ENCODE measurements at places on chromosomes 16 and 17.

DNA sequence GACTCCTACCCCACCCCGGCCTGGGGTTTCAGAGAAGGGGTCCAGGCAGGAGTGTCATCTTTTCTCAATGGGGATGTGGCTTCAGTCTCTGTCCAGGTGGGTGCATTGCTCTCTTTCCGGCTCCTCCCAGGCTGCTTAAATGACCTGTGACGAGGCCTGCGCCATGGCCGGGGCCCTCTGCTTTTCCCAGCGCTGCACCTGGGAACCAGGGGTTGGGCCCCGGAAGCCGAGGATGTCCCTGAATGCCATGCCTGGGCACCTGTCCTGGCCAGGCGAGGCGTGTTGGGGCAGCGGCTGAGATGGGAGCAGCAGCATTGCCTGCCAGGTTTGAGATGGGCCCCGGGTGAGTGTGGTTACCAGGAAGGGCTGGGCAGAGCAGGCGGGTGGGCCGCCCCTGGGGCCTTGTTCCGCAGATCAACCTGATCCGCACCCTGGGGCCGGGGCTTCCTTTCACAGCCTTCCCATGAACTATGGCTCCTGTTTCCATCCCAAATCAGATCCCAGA lies 147.4 kb downstream of the SEC14L1 start:
- DNase-seq, result no peak

- DNase-seq, result no peak
These were observed 727.8 kb downstream of the CDH11 start for GRCh38 chr16:64394061-64394460.

DNA sequence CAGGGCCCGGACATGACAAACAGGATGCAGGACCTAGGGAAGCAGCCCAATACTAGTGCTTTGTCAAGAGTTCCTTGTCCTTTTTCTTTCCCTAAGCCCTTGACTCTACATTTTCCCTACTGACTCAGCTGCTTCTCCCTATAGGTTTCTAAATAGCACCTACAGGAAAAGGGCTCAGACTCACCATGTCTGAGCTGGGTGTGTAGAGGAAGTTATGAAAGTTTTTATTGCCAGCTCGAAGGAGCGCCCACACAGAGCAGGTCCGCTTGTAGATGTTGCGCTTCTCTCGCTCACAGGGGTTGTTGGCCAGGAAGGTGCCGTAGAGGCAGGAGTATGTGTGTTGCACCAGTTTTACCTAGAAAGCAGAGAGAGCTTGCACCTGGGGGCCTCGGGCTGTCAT lies 10.6 kb downstream of the MTMR4 start:
- no peak for DNase-seq

GRCh38 chr17:2267354-2267753 lies 36.2 kb downstream of the SMG6 start:
- DNase-seq, result no peak

- DNase-seq, result peak; percentile 97
These were observed at the start of gene C16orf46 for GRCh38 chr16:81077076-81077940. Gene C16orf46, minus strand, starts transcription at chr16:81077238. Its CDS starts 13,283 bp downstream, at chr16:81063955.

GRCh38 chr17:39341541-39341940 lies 59.9 kb downstream of the FBXL20 start:
- DNase-seq, result no peak

- peak; percentile 37 for DNase-seq
These were observed 7.9 kb upstream of the MT2A start for GRCh38 chr16:56600398-56600999.

DNA sequence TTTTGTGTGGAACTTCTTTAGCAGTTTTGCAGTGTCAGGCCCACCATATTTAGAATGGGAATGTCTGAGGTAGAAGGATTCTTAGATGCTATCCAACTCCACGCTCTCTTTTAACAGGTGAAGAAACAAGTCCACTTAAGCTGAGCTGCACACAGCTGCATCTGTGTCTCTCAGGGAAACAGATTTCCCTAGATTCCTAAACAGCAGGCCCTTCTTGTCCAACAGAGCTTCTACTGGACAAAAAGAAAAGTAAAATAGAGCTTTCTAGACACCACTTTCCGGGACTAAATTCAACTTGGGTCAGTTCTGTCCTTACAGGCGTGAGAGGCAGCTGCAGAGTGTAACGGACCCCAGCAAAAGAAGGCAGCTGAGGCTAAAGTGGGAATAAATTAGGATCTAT lies 51.7 kb downstream of the SNX11 start:
- DNase-seq, result no peak

GRCh38 chr16:48385253-48386150 lies at the start of gene SIAH1:
Gene SIAH1, minus strand, starts transcription at chr16:48385413. Its CDS starts 22,985 bp downstream, at chr16:48362428.
- peak; percentile 91 for DNase-seq

- no peak for DNase-seq
These were observed 4.6 kb downstream of the ANKRD13B start for GRCh38 chr17:29597361-29598172.

- DNase-seq, result no peak
These were observed 1.9 kb downstream of the GLIS2 start for GRCh38 chr16:4317532-4318450.

- peak; percentile 66 for DNase-seq
These were observed 396 bp downstream of the NFE2L1 start for GRCh38 chr17:48048384-48049126.

DNA sequence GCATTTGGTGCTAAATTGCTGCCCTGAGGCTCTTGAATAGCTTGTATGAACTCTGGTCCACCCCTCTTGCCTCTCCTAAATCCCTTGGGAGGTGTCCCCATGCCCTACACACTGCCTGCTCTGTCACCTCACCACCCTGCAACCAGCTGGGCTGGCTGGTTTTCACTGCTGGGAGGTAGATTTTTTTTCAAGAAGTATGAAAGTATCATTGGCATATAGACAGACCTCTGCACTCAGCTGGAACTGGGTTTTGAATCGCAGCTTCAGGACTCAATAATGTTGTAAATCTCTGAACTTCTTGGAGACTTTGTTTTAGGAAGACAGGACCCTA lies 184.9 kb downstream of the MSI2 start:
- no peak for DNase-seq

DNA sequence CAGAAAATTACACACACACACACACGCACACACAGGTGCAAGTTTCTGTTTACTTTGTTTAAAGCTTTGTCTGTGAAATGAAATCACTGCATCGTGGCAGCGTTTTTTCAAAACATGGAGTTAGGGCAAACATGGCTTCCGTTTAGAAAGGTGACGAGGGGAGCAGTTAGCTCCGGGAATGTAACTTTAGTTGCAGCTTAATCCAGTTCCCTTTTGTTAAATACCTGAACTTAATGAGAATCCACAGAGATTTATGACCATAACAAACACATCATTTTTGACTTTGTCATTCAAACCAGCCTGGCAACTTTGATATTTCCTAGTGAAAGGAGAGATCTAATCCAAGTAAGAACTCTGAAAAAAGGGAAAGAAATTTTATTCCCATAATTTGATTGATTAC lies 12.1 kb downstream of the HS3ST3A1 start:
- DNase-seq, result peak; percentile 51

- DNase-seq, result no peak
These were observed 29.4 kb downstream of the TBCD start for GRCh38 chr17:82780971-82781893.

- no peak for DNase-seq
These were observed 26.2 kb downstream of the WSCD1 start for GRCh38 chr17:6096201-6097004.

- DNase-seq, result no peak
These were observed 17.4 kb upstream of the INPP5K start for GRCh38 chr17:1533661-1534325.

- no peak for DNase-seq
These were observed 5.3 kb downstream of the RMI2 start for GRCh38 chr16:11350519-11350918.

GRCh38 chr16:65658787-65659220 lies 536.9 kb upstream of the CDH11 start:
- no peak for DNase-seq

DNA sequence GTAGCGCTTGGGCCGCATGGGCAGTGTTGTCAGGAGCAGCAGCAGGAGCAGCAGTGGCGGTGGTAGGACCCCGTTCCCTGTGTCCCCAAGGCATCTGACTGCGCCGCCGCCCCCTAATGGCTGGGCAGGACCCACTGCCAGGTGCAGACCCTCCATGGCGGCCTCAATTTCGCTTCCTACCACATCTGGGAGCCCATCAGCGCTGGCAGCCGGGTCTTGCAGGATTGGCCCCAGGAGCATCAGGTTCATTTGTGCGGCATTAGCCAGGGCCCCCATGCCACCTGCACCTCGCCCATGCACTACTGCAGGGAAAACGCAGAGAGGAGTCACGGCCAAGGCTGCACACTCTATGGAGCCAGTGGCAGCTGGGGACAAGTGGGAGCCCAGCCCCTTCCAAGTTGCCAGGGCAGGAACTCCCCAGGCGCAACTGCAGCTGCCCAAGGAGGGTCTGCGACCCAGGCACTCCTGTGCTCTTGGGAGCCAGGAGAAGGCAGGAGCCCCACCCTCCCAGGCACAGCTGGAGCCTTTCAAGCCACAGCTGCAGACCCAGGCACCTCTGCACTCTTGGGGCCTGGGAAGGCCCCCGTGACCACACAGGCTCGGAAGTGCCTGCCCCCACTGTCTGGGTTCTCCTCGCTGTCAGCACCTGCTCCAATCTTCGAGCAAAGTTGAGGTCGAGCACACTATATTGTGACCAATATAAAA lies 594.2 kb downstream of the KCNJ18 start:
- no peak for DNase-seq

DNA sequence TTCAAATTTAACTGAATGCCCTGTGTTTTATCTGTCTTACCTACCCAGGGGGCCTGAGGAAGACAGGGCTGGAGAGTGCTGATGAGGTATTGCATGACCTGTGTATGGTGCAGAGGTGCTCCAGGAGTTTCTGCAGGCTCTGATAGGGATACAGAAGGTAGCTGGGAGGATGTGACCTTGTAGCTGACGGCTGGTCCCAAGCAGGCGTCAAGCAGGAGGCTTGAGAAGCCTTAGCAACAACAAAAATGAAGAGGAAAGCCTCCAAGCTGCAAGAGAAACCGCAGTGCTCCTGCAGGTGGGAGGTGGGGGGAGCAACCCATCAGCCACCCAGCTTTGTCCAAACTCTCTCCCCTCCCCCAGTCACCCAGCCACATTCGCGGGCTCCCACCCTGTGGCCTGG lies 40.4 kb downstream of the LAT start:
- DNase-seq, result no peak

DNA sequence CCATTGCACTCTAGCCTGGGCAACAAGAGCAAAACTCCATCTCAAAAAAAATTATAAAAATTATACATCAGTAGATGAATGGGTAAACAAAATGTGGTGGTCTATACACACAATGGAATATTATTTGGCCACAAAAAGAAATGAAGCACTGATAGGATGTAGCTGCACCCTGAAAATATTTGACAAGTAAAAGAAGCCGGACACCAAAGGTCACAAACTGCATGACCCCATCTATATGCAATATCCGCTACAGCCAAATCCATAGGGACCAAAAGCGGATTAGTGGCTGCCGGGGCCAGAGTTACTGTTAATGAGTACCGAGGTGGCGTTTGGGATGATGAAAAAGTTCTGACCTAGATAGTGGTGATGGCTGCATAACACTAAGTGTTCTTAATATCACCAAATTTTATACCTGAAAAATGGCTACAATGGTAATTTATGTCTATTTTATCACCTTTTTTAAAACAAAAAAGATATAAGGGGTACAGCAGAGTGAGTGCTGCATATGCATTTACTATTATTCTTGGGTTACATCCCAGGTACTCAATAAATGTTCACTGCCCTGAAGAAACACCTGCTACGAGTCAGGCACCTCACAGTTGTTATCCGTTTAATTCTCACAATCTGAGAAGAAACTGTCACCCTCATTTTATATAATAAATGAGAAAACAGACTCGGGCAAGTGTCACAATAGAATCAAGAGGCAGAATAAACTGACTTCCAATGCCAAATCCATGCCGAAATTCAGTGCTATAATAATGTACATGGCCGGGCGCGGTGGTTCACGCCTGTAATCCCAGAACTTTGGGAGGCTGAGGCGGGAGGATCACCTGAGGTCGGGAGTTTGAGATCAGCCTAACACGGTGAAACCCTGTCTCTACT lies 807 bp upstream of the HBQ1 start:
- DNase-seq, result no peak

DNA sequence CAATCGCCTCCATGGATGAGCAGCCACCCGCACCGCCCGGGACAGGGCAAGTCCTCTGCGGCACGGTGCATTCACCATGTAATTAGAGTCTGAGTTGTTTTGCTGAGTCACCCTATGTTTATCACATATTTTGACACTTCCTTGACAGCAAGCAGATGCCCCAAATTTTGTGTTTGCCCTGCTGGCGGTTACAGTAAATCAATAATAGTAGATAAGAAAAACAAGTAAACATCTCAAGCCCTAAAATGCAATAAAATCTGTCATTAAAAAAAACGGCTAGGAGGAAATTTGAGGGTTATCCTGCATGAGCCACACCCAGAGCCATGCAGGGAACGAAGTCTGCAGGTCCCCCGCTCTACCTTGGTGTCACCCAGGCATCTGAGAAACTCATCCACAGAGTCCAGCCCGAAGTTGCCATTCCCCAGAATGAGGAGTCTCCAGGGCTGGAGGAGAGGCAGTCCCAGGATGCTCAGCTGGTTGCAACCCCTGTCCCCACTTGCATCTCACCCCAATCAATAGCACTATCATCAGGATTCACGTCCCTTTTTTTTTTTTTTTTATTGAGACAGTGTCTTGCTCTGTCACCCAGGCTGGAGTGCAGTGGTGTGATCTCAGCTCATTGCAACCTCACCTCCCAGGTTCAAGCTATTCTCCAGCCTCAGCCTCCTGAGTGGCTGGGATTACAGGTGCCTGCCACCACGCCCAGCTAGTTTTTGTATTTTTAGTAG lies 16.5 kb upstream of the ST6GALNAC1 start:
- peak; percentile 93 for DNase-seq

DNA sequence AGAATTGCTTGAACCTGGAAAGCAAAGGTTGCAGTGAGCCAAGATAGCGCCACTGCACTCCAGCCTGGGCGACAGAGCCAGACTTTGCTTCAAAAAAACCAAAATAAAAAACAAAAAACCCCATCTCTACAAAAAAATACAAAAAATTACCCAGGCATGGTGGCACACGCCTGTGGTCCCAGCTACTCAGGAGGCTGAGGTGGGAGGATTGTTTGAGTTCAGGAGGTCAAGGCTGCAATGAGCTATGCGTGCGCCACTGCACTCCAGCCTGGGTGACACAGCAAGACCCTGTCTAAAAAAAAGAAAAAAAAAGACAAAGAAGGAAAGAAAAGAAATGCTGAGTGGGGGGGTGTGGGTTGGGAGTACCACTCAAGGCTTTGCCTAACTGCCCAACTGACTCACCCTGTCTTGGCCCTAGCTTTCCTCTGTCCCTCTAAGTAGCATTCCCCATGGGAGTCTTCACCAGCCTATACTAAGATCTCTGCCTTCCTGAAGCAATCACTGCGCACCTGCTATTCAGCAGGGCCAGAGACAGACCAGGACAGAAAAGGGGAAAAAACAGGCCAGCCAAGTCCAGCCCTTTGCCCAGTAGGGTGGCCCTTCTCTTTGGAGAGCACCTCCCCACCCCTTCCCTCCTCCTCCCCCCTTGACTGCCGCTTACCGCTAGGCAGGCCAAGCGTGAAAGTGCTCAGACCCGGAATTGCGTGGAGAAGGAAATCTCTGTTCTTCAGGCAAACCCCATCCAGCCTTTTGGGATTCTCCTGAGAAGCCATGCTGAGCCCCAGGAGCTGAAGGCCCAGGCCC lies 45.8 kb downstream of the RTN4RL1 start:
- DNase-seq, result no peak

Data from trophoblast cell (in vitro differentiated cells and primary cell).